Fibroblast of skin of left biceps (primary cell): ENCODE measurements at places on chromosomes 1 and 21.

DNA sequence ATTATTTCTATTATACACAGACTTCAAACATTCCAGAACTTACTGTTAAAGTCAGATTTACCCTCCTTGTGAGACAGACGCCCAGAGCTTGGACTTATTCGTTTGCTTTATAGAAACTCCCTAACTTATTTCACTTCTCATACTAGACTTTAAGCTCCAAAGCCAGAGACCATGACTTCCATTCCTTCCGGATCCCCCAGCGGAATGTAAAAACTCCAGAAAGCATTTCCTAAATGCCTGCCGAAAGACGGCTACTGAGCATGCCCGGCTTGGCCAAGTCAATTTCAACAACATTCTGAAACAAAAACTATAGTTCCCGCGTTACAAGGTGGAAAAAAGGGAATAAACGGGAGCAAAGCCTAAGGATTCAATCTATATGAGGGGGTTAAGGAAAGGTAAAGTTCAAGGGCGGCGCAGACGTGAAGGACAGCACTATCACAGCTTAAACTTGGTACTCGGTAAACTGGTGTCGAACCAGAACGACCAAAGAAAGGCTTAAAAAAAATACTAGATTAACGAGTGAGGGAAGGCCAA is 1.1 kb downstream of the USP48 start:
- peak; percentile 15 for DNase-seq

GRCh38 chr1:1361233-1361981 is 3.1 kb upstream of the MXRA8 start:
- DNase-seq, result no peak

DNA sequence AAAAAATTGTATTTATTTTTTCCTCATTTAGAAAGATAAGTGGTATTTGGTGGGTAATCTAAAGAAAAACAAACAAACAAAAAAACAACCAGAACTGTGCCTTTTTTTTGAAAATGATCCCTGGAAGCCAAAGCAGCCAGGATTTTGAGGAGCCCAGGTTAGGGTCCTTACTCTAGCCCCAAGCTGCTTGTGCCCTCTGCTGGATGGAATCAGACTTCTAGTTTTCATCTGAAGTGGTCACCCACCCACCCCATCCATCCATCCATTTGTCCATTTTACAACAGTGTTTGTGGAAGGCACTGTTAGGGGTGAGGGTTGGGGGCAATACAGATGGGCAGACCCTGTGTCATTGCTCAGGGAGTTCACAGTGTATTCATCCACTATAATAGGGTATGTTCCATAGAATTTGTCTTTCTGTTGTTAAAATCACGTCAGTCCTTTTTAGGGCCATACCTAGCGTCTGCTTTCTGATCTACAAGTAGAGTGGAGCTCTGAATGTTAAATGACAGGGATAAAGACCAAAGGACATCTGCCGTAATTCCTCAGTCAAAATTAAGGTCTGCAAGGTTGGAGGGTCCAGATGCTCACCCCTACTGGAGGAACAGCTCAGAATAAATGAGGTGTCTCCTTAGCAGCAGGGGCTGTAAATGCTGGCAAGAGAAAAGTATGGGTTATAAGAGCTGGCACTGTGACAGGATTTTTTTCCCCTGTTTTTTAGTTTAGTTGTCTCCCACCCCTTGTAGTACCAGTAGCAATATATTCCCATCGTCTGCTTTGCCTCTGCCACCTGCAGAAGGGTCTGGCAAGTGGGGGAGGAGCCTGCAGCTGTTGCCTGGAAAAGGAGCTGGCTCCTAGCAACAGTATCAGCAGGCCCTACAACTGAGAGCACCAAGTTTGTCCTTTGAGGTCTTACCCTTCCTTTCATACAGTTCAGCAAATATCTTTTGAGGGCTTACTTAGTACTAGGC is 3.2 kb downstream of the LRRC42 start:
- no peak for DNase-seq

DNA sequence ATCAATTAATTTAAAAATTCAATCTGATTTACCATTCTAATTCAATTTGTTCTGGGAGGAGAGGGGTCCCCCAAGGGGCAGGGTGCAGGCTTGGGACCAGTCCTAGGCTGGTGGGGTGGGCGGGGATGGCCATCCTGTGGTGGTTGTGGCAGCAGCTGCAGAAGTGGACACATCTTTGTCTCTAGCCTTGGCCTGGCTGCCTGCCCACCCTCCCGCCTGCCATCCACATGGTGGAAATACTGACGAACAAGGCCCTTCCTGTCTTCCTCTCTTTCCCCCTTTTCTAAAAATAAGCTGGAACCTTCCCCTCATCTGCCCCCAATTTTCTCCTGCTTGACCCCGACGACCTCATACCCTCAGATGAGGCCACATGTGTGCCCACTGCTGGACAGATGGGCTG is 130.9 kb downstream of the FOXD2 start:
- DNase-seq, result no peak

DNA sequence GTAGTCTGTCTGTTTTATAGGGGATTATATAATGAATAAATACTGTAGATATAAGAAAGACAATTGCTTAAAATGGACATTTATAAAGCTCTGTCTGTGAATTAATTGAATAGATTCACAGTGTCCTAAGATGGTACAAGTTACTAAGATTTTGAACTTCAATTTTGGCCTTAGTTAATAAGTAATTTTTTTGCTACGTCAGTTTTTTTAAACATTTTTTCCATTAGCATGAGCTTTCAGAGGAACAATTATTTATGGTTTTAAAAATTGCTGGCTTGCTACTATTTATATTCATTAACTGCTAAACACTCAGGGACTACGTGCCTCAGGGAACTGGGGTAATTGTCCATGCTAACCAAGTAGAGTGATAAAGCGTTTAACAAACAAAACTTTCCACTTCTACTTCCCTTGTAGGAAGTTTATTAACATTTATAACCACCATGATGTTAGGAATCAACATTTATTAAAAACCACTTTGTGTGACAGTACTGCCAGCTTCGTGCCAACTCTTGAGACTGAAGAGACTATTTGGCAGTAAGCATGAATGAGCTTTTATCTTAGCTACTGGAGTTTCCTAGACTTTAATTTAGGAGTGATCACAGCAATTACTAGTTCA is 65.4 kb upstream of the PTGS2 start:
- DNase-seq, result no peak

DNA sequence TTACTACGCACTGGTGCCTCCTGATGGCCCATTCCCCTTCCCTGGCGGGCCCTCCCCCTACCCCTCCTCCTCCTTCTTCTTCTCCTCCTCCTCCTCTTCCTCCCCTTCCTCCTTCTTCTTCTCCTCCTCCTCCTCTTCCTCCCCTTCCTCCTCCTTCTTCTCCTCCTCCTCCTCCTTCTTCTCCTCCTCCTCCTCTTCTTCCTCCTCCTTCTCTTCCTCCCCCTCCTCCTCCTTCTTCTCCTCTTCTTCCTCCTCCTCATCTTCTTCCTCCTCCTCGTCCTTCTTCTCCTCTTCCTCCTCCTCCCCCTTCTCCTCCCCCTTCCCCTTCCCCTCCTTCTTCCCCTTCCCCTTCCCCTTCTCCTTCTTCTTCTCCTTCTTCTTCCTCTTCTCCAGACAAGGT is 64.7 kb upstream of the COG2 start:
- DNase-seq, result no peak

- DNase-seq, result no peak
Observed at GRCh38 chr1:3852091-3852490, 4.9 kb downstream of the CEP104 start.

DNA sequence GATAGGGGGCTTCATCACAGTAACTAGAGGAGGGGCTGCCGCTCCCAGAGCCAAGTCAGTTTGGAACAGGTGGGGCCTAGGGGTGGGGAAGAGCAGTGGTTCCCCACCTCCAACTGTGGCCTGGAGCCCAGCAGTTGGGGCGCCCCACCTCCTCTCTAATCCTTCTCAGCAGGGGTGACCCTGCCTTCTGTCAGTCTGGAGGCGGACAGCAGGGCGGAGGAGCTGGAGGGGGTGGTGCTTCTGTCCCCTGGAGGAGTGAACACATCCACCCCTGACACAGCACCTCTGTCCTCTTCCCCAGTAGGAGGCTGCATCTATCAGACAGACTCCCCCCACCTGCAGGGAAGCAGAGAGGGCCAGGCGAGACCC is 73.8 kb downstream of the MRPL37 start:
- no peak for DNase-seq

DNA sequence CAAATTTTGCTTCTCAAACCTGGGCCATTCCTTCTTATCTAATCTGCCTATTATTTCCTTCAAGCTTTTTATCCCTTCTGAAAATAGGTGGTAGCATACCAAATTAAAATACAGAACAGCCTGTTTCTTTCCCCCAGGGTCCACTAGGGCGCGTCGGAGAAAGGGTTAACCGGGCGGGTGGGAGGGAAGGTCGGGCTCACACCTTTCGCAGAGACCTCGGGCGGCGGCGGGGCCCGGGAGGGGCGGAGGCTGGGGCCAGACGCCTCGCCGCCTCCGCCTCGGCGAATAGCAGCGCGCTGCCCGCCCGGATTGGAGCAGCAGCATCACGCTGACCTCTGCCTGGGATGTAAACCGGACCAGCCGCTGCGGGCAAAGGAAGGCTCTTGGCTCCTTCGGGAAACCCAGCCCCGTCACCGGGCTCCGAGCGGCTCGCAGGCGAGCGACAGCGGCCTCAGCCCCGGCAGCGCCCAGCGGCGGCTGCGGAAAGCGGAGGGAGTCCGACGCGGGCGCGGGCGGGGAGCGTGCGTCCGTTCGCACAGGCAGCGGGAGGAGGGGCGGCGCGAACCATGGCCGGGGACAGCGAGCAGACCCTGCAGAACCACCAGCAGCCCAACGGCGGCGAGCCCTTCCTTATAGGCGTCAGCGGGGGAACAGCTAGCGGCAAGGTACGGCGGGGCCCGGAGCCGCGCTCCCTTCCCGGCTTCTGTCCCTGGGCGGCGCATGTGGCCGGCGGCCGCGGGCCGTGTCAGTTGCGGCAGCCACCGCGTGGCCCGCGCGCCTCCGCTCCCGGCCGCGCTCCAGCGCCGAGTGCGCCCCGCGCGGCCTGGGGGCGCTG is at the start of gene UCK2:
UCK2 (plus strand) TSS at position 347 of the 835 bp plus-strand sequence; CDS start at position 567, 220 bp downstream.
- DNase-seq, result no peak

GRCh38 chr1:35727434-35728040 is 8.9 kb upstream of the C1orf216 start:
- DNase-seq, result no peak

DNA sequence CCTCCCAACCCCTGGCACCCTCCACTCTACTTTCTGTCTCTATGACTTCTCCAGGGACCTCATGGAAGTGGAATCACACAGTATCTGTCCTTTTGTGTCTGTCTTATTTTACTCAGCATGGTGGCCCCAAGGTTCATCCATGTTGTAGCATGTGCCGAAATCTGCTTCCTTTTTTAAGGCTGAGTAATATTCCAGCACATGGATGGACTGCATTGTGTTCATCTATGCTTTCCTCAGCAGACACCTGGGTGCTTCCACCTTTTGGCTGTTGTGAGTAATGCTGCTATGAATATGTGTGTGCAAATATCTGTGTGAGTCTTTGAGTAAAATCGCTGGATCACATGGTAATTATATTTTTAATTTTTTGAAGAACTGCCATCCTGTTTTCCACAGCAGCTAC is 1.6 kb upstream of the PFKL start:
- no peak for DNase-seq

DNA sequence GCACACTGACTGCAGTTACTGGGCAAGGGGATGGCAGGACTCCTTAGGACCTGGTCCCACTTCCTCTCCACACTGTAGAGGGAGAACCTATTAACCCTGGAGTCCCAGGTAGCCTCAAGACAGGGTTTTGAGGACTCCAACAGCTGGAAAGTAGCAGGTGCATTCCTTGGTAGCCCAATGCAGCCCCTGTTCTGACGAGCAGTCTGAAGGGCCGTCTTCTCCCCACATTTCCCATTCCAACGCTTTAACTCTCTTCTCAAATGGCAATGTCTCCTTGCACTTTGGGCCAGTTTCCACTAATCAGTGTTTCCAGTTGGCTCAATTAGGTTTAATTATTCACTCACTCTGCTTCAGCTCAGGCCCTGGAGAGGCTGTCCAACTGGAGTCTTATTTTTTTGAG is 8.8 kb upstream of the INPP5B start:
- no peak for DNase-seq

DNA sequence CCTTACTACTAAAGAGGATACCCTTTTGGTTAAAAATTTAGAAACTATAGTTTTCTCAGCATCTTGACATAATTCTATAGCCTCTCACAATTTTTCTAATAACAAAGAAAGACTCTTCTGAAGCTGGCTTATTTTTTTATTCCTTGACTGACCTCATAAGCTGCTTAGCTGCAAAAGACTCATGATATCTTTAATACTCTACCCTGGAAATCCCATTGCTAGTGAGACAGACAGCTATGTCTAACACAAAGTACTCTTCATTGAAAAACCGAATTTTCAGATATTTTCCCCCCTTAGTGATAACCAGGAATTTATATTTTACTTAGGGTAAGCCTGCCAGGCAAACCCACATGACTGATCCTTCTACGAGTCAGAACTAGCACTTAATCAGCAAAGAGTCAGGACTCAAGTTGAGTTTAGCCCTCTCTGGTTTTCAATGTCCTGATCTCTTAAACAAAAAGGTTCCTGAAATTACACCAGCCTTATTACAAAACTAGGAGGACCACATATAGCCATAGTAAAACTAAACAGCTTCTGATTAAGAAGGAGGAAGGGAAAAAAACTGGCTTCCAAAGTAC is 56.9 kb downstream of the ENAH start:
- DNase-seq, result no peak

DNA sequence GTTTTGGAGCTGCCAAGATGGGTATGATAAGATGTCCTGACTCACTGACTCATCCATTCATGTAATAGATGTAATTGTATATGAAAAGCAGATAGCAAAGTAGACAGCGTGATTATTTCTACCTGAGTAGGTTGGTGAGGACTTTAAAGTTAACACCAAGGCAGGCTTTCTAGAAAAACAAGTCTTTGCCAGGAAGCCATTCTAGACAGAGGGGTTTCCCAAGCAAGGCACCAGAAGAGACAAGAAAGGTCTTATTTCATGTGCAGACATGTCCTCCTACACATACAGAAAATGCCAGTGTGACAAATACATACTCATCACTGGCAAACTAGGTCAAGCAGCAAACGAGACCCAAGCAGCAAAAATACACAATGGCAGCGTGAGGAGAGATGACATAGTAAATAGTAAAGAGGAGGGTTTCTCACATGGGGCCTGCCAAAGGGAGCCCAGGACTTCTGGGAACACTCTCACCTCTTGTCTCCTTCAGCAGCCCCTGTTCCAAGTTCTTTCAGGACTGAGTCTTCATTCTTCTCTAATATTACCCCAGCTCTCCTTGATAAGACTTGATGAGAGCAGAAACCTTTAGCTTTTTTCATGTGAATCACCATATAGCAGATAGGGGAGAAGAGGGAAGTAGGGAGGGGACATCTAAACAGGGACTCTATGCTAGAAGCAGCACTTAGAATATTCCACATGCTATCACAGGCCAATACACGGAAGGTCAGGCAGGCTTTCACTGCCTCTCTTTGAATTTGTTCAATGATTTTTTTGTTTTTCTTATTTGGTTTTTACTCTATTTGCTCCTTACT is 114.6 kb upstream of the ATP1B1 start:
- no peak for DNase-seq

GRCh38 chr1:65724151-65724550 is 68.5 kb upstream of the PDE4B start:
- DNase-seq, result no peak

DNA sequence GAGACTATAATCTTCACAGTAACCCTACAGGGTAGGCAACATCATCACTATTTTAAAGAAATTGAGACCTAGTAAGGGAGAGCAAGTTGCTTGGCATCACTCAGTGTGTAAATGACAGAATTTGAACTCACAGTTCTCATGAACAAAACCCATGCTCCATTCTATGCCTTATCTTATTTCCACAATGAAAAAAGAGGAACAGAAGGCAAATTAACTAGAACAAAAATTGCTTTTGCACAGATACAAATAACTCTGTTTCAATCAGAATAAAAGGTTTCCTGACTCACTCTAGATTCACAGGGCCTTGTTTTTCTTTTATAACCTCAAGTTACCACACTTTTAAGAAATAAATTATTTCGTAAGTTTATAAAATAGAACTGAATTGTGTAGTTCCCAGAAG is 90.1 kb downstream of the UCHL5 start:
- no peak for DNase-seq
